A549 treated with RU486 at 1 μM for 4 hours (cell line): ENCODE measurements at places on chromosomes 7 and 10. TPM values are rescaled to one million over a fixed set of nuclear protein-coding genes. Genes with fewer than 3 reads are reported as not detected.

Gene ANKRD61
- 0.50 to 0.69 TPM (median 0.54 TPM) in 5 replicates for total RNA-seq

Gene LBX1
- total RNA-seq, result not detected in 5 replicates

Gene GDF2
- not detected in 5 replicates for total RNA-seq

Gene APBB1IP
- total RNA-seq, result 9.0 to 10.8 TPM (median 10.0 TPM) in 5 replicates

Gene PDCD11
- total RNA-seq, result 37.8 to 40.9 TPM (median 40.0 TPM) in 5 replicates

Gene LLCFC1
- total RNA-seq, result not detected in 5 replicates

Gene FLNC
- total RNA-seq, result 3.6 to 7.6 TPM (median 5.3 TPM) in 5 replicates

Gene EPHB6
- total RNA-seq, result 0.35 to 1.1 TPM (median 0.59 TPM) in 5 replicates

Gene MYOF
- total RNA-seq, result 180 to 248 TPM (median 210 TPM) in 5 replicates

Gene CNPY1
- not detected in 5 replicates for total RNA-seq

Gene CASP7
- total RNA-seq, result 35.0 to 42.5 TPM (median 36.9 TPM) in 5 replicates

Gene ZC3HAV1L
- 3.3 to 8.4 TPM (median 6.8 TPM) in 5 replicates for total RNA-seq

Gene SMO
- 12.4 to 17.5 TPM (median 15.2 TPM) in 5 replicates for total RNA-seq

Gene PTPN20
- 3.1 to 4.3 TPM (median 3.6 TPM) in 5 replicates for total RNA-seq

Gene TUBB8
- 0.18 TPM in 1 of 5 replicates, not detected in the others for total RNA-seq

Gene ZNF488
- total RNA-seq, result 11.0 to 14.8 TPM (median 12.9 TPM) in 5 replicates

Gene TEX36
- total RNA-seq, result not detected in 5 replicates

Gene TYSND1
- total RNA-seq, result 12.5 to 20.0 TPM (median 18.1 TPM) in 5 replicates

Gene RNF133
- total RNA-seq, result not detected in 5 replicates

Gene CALHM3
- total RNA-seq, result 0.35 to 0.53 TPM (median 0.41 TPM) in 5 replicates

Gene CBX3
- 144 to 294 TPM (median 249 TPM) in 5 replicates for total RNA-seq

Gene HOXA1
- total RNA-seq, result 2.2 to 4.1 TPM (median 3.5 TPM) in 5 replicates

Gene RAPGEF5
- 0.05 to 0.22 TPM (median 0.11 TPM) in 5 replicates for total RNA-seq

Gene ATP5MK
- 250 to 552 TPM (median 478 TPM) in 5 replicates for total RNA-seq

Gene KCNIP2
- total RNA-seq, result 0.54 to 1.2 TPM (median 0.73 TPM) in 5 replicates

Gene MCM10
- total RNA-seq, result 22.7 to 28.8 TPM (median 24.4 TPM) in 5 replicates

Gene KLF6
- total RNA-seq, result 58.2 to 90.8 TPM (median 77.9 TPM) in 5 replicates

Gene MACC1
- total RNA-seq, result not detected in 5 replicates
